ENCODE measurements at places on chromosomes 11 and 22. TPM values are rescaled to one million over a fixed set of nuclear protein-coding genes. Genes with fewer than 3 reads are reported as not detected.

The HSCB gene
- total RNA-seq = 14.8 TPM

The SERPING1 gene
- total RNA-seq = 9.7 TPM

The PAMR1 gene
- 118 TPM for total RNA-seq

The OR8D4 gene
- total RNA-seq = not detected

The TBX1 gene
- total RNA-seq = not detected

The THY1 gene
- total RNA-seq = 5.7 TPM

The DGAT2 gene
- 2.6 TPM for total RNA-seq

The ZDHHC24 gene
- total RNA-seq = 11.0 TPM

Data from mammary epithelial cell (primary cell).